Hematopoietic multipotent progenitor cell treated with erythropoietin and hydrocortisone succinate and interleukin-3 and kit ligand, for 17 days (in vitro differentiated cells): ENCODE measurements at places on chromosomes 13 and 19.

GRCh38 chr13:75744127-75744526 is 108.0 kb downstream of the LMO7 start:
- no peak for DNase-seq

- DNase-seq: no peak
Measured at GRCh38 chr13:96431044-96431581, 341.2 kb downstream of the HS6ST3 start.

DNA sequence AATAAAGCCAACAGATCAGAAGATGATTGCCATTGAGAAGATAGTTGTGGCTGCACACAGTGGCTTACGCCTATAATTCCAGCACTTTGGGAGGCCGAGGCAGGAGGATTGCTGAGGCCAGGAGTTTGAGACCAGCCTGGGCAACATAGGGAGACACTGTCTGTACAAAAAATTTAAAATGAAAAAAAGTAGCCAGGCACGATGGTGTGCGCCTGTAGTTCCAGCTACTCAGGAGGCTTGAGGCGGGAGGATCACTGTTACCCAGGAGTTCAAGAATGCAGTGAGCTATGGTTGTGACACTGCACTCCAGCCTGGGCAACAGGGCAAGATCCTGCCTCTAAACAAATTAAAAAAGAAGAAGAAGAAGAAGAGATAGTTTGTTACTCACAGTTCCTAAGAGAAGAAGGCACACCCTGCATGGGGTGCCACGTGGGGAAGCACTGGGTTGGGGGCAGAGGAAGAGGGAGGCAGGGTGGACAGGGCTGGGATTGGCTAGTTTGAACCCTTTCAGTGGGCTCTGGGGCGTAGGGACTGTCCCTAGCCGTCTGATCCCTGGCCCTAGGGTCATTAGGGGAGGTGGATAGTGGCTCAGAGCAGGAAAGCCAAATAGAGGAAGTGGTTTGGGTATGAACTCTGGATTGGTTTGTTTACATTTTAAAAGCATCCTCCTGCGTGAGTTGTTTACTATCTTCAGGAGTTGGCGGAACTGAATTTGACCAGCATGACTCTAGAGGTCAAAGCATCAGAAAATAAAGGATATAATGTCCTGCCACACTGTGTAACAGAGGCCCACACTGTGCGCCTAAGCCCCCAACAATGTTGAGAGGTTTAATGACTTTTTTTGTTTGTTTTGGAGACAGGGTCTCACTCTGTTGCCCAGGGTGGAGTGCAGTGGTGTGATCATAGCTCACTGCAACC is 60.5 kb upstream of the MEDAG start:
- DNase-seq: no peak

DNA sequence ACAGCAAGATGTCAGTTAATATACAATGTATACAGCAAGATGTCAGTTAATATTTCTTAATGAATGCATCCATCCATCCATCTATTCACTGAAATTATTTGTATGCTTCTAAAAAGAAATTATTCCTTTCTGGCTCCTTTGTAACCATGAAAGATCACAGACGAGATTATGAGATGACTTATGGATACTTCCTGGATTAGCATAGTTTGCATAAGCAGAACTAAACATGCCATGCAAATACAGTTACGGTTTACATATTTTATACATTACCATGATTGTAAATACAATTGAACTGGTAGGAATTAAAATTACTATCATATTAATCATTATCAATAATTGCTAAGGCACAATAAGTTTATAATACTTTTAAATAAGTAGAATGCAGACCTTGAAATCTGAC is 32.7 kb downstream of the NALCN start:
- no peak for DNase-seq

DNA sequence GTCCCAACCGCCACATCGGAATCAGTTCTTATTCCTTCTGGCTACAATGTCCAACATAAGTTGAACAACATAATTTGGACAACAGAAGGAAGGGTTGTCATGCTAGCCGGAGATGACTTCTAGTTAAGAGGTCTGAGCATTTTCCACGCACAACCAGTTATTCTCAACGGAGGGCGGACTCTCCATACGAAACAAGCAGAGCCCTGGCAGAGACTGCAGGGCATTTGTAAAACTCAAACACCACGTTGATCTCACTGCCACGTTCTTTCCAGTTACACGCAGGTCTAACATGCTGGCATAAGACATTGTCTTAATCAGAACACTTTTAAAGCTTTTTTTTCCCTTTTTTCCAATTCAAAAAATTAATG is 38.3 kb upstream of the DCUN1D2 start:
- no peak for DNase-seq

DNA sequence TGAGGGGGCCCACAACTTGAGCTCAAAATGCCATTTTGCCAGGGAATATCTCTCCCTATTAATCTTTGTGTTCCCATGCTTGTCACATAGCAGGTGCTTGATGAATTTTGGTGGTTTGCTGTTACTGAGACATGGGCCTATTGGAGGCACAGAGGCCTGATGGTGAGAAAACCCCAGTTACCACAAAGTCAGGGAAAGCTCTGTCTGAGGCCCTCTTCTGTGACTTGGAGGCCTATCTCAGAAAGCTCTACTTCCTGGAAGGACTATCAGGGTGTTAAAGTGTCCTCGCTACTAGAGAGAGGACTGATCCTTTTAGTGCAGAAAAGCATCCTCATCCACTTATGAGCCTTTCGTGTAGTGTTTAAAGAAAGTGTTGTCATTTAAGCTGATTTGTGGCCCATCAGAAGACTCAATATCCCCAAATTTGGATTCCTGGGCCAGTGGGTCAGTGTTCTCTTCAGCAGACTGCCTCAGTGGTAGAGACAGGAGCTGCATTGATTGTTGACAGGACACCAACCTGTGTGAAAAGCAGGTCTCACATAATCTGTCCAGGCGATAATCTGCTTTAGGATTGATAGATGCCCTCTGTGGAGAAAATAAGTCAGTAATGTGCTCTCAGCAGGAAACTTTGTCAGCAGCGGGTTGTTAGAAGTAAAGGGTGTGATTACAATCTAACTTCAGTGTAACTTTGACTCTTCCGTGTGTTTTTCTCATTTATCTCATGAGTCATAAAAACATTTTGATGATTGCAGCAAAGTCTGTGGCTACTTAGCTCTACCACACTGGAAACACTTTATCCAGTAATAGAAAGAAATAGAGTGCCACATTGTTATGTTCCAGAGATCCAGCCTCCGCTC is 121.0 kb downstream of the AKAP11 start:
- DNase-seq: no peak

GRCh38 chr19:14418856-14419105 is 360 bp downstream of the DDX39A start:
- no peak for DNase-seq

- DNase-seq: no peak
Measured at GRCh38 chr13:26831336-26831908, 70.8 kb upstream of the GPR12 start.

DNA sequence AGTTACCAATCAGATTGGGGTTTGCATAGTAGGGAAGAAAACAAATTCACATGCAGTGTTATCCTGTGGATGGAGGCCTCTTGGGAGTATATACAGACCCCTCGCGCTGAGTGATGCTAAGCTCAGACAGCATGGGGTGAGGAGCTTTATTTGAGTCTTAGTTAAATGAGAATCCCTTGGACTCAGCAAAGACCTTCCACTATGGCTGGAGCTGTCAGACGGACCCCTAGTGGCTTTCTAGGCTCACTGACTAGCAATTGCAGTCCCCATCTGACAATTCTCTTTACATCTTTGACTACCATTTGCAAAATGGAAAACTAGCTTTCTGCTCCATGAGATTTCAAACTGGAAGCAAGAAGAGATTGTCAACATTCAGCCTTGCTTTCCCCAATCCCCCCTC is 90.4 kb downstream of the STOML3 start:
- no peak for DNase-seq

DNA sequence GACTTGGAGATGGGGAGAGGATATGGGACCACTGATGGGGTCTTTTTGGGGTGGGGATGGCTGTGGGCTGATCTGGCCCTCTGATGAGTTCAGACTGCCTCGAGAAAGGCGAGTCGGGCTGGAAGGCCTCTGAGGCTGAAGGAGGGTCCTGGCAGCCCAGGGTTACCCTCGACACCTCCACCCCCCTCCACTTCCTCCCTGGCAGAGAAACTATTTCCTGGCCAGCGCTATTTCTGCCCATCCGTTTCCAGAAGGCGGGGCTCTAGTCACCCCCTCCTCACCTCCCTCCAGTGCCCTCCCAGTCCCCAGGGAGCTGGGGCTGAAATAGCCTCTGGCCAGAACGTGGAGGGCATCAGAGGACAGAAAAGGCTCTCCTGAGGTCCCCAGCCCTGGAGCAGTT is 9.7 kb downstream of the EXOC3L2 start:
- DNase-seq: no peak

- DNase-seq: no peak
Measured at GRCh38 chr13:113422807-113423519, 30.3 kb downstream of the ADPRHL1 start.

DNA sequence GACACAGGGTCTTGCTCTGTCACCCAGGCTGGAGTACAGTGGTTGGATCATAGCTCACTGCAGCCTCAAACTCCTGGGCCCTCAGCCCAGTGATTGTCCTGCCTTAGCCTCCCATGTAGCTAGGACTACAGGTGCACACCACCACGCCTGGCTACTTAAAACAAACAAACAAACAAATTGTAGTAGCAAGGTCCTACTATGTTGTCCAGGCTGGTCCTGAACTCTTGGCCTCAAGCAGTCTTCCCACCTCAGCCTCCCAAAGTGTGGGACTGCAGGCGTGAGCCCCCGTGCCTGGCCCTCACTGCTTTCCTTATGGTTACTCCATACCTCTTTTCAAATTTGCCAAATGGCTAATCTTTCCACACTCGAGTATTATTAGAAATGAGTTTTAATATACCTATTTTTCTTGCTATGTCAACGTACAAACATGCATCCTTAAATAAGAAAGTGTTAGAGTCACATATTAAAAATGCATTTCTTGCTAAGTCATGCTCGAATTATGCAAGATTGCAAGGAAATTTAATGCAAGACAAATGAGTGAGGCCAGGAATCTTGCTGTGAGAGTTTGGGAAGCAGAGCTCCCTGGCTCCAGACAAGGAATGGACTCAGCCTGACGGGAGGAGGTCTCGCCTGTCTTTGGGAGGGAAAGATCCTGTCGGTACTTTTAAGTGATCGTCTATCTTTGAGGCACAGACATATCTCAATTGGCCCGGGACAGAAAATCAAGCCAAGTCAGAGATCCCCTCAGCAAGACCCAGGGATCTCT is 39.4 kb downstream of the RFX2 start:
- no peak for DNase-seq

DNA sequence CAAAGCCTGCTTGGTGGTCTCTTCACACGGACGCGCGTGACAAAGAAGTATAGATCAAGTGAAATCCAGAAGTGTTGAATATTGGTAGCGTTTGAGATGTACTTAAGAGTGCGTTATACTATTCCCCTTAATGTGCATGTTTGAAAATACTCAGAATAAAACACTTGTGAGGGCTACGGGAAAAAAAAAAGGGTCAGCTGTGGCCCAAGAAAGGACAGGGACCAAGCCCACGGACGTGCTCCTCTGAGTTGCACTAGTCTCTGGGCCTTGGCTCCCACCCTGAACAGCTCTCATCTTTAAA is 622 bp upstream of the RBM42 start:
- DNase-seq: no peak

GRCh38 chr13:106490569-106491321 is 44.7 kb downstream of the EFNB2 start:
- no peak for DNase-seq

- DNase-seq: no peak
Measured at GRCh38 chr13:85137516-85137915, 661.7 kb downstream of the SLITRK6 start.
